Right renal cortex interstitium (tissue), 3 donors: ENCODE measurements at places on chromosomes 6 and 20. TPM values are rescaled to one million over a fixed set of nuclear protein-coding genes. Genes with fewer than 3 reads are reported as not detected.

Gene BPIFB2
- not detected for polyA plus RNA-seq

- no peak for DNase-seq
Measured at GRCh38 chr20:50303573-50304500, 113.2 kb downstream of the CEBPB start.

Gene OXT
- 0.47 TPM for polyA plus RNA-seq

Gene COL19A1
- 3.3 TPM for polyA plus RNA-seq

Gene PDE7B
- polyA plus RNA-seq, result 8.3 TPM

DNA sequence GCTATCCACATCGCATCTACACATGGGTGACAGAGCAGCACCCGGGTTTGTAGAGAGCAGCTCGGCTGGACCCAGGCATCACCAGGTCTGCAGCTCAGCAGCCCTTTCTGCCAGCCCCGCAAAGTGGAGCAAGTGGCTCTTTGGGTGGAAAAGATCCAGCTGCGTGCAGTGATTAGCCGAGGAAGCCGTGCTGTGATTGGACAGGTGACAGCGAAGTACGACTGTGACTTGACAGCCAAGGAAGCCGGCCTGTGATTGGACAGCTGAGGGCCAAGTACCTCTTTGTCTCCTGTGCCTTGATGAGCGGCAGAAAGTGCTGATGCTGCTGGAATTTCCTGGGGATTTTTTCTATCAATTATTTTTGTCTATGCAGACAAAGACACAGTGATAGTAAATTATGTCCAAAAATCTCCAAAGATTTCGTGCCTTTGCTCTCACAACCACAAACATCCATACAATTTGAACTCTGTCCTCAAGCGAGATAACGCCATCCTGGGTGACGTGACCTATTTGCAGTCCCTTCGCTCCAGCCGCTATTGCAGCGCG, 62.3 kb upstream of the GPR31 start:
- DNase-seq, result no peak

DNA sequence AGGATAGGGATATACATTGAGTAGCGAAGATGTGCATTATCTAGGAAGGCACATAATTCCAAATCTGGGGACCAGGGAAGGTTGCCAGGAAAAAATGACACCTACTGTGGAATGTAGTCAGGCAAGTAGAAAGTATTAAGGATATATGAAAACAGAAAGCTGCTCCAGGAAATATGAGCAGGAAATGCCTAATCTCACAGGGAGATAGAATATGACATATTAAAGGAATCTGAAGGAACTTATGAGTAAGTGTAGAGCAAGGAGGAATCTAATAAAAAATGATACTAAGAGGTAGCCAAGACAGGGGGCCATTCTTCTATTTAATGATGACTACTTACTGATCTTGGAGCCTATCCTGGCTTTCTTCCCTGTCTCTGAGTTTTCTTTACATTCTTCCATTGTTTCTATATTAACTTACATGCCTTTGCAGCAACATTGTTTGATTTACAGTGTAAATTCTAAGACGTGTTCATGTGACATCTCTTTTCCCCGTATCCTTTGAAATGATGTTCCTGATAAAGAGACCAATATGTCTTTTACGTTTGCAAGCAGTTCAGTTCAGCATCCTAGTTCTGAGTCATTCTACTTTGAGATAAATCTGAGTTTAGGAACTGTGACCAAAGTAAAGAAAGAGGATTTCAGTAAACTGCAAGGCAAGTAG, 58.6 kb downstream of the TINAG start:
- no peak for DNase-seq
